Stimulated activated CD4-positive, alpha-beta T cell treated with anti-CD3 and anti-CD28 coated beads, Interleukin-4, amount 100 ng/mL, for 48 hours (primary cell): ENCODE measurements at places on chromosomes 4 and X.

DNA sequence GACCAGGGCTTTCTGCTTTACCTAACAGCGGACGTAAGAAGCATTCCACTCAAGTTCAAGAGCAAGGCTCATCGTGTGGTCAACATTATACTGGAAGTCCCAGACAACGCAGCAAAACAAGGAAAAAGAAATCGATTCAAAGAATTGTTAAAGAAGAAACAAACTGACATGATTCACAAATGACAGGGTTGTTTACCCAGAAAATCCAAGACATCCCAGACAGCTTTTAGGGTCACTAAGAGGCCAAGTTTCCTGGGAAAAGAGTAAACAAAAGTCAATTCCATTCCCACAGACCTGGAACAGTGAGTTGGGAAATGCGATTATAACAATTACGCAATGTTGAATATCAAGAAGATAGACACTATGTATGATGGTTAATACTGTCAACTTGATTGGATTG lies 21.5 kb upstream of the HTRA3 start:
- no peak for DNase-seq

DNA sequence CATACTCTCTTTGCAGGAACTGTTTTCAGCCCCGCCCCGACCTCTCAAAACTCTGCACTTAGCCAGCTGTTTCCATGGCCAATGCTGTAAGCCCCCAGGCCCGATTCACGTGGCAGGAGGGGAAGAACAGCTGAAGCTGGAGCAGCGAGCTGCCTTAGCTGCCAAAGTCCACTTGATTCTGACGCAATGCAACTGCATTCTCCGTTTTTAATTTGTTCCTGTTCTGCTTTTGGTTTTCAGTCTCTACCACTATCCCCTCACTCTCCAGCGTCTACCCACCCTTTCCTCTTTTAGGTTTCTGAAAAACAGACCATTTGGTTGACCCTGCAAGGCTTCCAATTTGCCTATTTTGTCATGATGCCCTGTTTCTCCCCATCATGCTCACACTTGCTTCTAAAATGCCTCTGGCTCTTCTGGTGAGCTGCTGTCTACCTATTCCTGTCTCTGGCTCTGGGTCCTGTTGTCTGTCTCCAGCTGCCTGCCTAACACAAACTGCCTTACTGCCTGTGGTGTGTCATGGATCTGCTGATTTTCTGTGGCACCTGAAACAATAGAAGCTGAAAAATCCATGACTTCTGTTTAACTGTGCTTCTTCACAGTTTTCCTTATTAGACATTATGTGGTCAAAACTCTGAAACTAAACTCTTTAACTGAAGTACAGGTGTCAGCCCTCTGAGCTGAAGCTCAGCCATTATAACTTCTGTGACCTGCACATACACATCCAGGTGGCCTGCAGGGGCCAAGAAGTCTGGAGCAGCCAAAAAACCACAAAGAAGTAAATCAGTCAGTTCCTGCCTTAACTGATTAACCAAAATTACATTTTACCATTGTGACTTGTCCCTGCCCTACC lies 160.5 kb upstream of the AGTR2 start:
- DNase-seq = no peak

- DNase-seq = no peak
Measured at GRCh38 chr4:134365852-134366251, 164.3 kb upstream of the PABPC4L start.

GRCh38 chr4:3372933-3373465 lies 68.8 kb upstream of the HGFAC start:
- no peak for DNase-seq

GRCh38 chr4:27245216-27245615 lies 384.6 kb downstream of the STIM2 start:
- DNase-seq = no peak
